Fibroblast of skin of left biceps (primary cell): ENCODE measurements at places on chromosomes 2 and 18.

GRCh38 chr2:42492691-42493467, 903 bp downstream of the KCNG3 start:
- DNase-seq, result no peak

DNA sequence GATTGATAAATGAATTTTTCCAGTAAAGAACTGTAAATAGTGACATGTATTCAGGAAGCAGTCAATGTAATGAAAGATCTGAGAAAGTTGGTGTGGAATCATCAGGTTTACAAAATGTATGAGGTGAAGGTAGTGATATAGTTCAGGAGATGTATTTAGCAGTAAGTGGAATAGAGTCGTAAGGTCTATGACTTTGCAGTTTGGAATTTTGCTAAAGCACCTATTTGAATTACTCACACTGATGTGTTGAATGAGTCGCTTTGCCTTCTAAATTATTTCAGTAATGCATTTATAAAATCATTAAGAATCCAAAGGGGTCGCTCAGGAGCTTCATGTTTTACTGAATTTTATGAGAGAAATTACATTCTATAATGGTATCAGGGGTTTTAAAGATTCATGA, 713.7 kb downstream of the DSC3 start:
- no peak for DNase-seq

DNA sequence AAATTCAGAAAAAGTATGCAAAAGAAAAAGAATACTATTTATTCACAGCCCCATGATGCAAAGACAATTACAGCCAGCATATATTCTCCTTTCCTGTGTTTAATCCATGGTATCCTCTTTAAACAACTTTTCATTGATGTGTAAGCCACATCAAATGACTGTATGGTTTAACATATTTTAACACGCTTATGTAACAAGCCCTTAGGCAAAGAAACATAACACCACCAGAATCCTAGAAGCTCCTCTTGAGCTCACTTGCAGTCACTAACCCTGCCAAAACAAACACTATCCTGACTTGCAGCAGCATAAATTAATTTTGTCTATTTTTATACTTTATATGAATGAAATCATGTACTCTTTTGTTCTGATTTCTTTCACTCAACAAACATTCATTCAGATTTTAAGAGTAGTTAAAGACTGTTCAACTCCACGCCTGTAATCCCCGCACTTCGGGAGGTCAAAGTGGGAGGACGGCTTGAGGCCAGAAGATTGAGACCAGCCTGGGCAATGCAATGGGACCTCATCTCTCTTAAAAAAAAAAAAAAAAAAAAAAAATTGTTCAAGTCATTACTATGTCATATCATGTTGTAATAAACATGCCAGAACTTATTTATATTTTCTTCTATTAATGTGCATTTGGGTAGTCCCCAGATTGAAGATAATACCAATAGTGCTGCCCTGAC, 226.3 kb downstream of the NBAS start:
- peak; percentile 20 for DNase-seq

- DNase-seq, result no peak
These were observed 6.2 kb downstream of the PARD3B start for GRCh38 chr2:204551512-204551863.

- DNase-seq, result no peak
These were observed 75.8 kb downstream of the CALCRL start for GRCh38 chr2:187372213-187372612.

DNA sequence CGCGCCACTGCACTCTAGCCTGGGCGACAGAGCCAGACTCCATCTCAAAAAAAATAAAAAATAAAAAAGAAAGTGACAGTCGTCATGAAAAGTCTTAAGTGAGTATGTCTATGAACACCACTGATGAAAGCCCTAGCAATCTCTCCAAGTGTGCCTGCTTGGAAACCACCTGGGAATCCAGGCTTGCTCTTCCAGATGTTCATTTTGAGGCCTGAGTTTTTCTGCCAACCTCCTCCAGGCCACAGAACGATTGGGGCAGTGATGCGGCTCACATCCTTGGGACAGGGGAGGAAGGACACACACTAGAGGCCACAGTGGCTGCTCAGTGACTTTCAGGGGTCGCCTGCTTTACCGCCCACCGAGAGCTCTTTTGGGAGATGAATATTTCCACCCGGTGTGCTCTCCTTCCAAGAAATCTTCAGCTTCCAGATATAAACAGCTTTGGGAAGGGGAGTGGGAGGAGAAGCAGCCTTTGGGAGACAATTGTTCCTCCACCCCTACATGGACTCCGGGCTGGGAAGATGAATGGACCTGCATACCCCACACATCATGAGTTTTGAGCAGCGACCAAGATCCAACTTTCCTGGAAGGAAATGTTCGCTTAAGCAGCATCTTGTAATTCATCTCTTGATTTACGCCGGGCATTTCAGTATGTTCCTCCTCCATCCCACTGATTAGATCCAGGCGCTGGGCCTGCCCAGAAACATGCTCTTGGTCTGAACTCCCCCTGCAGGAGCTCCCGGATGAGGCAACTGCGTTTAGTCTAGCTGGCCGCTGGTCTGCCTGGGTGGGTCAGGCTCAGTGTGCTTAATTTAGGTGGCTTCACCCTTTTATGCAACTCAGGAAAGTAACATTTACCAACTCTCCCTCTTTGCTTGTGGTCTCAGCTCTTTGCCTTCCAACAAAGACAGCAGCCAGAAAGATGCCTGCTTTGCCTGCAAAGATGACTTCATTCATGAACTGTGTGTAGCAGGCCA, 6.2 kb upstream of the ARMC9 start:
- peak; percentile 74 for DNase-seq

DNA sequence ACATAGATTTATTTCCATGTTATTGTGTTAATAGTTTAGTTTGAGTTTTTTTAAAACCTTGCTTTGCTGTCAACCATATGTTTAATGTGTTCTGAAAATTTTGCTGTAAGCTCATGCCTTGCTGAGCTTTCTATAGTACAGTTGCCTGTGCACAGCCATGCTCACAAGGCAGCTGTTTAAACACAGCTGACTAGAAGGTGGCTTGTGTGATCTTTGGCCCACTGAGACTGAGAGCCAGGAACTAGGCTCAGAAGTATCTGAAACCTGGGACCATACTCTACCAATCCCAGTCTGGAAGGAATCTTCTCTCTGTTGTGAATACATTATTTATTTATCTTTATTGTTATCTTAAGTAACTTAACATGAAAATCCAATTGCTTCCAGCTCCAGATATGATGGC, 350.5 kb downstream of the KIAA1328 start:
- no peak for DNase-seq

DNA sequence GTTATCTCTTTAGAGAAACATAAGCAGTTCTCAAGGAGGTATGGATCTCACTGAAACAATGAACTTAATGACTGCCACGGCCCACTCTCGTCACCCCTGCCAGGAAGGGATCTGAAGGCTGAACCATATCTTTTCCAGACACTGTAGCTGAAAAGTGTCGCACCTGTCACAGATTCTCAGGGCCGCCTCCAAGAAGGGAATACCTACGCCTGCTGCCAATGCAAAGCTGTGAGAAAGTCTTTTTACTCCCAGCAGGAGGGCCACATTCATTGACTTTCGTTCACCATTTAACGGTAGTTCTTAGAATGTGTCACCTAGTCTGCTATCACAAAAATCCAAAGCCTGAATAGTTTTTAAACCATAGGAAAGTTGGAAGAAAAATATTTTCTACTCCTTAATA, 66.7 kb upstream of the SH3BP4 start:
- DNase-seq, result no peak

- no peak for DNase-seq
These were observed 134.7 kb downstream of the EML6 start for GRCh38 chr2:54858021-54858681.

DNA sequence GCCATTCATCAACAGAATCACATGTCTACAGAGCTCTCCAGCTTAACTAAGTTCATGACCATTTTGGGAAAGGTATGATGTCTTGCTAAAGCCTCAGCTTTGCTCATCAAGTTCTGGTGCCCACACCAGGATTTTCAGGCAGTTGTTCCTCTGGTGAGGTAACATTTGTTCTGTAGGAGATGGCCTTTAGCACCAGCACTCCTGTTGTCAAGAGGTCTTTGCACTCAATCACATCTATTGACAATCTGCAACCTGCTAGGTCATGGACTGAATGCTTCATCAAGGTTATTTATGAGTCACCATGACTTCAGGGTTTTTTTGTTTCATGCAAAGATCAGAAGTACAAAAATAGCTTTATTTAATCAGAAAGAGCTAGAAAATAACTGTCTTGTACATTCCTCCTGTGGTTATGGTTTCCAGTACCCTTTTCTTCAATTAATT, 36.6 kb upstream of the VIT start:
- no peak for DNase-seq

DNA sequence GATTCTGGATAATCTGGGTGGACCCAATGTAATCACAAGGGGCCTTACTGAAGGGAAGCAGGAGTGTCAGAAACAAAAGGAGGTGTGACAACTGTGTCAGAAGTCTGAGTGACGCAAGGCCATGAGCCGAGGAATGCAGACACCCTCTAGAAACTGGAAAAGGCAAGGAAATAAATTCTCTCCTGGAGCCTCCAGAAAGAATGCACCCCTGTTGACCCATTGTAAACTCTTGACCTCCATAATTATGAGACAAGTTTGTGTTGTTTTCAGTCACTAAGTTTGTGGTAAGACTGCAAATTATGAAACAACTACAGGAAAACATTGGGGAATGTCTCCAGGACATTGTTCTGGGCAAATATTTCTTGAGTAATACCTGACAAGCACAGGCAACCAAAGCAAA, 47.3 kb upstream of the B3GNT7 start:
- DNase-seq, result no peak

DNA sequence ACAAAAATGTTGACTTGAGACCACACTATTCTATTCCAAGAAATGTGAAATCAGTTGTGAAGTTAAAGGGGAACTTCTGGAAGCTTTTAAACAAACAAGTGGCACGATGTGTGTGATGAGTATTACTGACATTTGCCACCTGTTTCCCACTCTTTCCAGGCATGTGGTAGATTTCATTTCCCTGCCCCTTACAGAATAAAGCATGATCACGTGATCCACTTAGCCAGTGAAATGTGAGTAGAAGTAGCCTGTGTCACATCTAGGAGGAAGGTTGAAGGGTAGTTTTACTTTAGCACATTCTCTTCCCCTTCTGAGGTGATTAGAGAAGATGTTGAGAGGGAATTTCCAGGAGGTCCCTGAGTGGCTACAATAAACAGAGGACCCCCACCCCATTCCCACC, 3.8 kb downstream of the COL4A4 start:
- no peak for DNase-seq

DNA sequence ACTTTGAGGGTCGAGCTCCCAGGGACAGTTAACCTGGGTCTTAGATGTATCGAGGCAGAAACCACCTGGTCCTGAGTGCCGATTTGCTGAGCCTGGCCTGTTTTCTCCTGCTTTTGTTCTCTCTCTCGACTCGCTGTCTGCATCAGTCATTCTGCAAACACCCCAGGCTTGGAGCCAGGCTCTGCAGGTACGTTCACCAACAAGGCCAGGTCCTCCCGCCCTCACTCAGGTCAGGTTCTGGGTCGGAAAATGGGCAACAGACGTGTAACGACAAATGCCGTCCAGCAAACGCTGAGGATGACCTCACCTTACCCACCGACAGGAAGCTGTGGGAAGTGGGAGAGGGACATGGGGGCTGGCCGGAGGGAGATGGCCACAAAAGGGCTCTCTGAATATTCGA, 57.7 kb upstream of the PXDN start:
- DNase-seq, result no peak

GRCh38 chr2:219736209-219736608, 108.8 kb downstream of the SLC4A3 start:
- DNase-seq, result peak; percentile 55

- DNase-seq, result no peak
These were observed 70.2 kb downstream of the TMEFF2 start for GRCh38 chr2:192124571-192124970.

- DNase-seq, result no peak
These were observed 9.2 kb downstream of the HTRA2 start for GRCh38 chr2:74538881-74539339.

GRCh38 chr18:59646963-59647307, 50.3 kb downstream of the CCBE1 start:
- DNase-seq, result no peak
